ENCODE measurements at places on chromosomes 16 and 17.
A peak's percentile ranks its signal among the peaks of the same experiment; 100 is the strongest.

DNA sequence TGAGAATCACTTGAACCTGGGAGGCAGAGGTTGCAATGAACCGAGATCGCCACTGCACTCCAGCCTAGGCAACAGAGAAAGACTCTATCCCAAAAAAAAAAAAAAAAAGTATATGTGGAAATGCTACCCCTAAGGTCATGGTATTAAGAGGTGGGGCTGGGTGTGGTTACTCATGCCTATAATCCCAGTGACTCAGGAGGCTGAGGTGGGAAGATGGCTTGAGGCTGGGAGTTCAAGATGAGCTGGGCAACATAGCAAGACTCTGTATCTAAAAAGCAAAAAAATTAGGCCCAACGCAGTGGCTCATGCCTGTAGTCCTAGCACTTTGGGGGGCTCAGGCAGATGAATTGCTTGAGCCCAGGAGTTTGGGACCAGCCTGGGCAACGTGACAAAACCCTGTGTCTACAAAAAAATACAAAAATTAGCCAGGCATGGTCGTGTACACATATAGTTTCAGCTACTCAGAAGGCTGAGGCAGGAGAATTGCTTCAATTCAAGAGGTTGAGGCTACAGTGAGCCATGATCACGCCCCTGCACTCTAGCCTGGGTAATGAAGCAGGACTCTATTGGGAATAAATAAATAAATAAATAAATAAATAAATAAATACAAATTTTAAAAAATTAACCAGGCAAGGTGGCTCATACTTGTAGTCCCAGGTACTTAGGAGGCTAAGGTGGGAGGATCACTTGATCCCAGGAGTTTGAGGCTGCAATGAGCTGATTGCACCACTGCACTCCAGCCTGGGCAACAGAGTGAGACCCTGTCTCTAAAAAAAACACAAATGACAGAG, 32.3 kb upstream of the NUFIP2 start:
- DNase-seq = no peak

DNA sequence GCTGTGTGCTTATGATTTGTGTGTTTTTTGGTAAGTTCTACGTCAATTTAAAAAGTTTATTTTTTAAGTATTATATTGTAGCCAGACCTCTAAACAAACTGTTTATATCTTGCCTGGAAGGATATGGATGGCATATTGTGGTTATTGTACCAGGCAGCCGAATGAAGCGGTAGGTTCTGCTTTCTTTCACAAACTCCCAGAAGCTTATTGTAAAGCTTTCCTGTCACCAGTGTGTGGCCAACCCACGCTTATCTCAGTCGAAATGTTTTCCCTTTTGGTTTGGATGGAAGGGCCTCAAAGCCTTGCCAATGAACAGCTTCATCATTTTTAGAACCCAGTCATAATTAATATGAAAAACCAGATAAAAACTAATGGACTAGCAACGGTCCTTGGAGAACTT, 53.1 kb downstream of the CYB5B start:
- DNase-seq = peak; percentile 46

GRCh38 chr17:31678431-31678830, 180.6 kb downstream of the COPRS start:
- peak; percentile 27 for DNase-seq

DNA sequence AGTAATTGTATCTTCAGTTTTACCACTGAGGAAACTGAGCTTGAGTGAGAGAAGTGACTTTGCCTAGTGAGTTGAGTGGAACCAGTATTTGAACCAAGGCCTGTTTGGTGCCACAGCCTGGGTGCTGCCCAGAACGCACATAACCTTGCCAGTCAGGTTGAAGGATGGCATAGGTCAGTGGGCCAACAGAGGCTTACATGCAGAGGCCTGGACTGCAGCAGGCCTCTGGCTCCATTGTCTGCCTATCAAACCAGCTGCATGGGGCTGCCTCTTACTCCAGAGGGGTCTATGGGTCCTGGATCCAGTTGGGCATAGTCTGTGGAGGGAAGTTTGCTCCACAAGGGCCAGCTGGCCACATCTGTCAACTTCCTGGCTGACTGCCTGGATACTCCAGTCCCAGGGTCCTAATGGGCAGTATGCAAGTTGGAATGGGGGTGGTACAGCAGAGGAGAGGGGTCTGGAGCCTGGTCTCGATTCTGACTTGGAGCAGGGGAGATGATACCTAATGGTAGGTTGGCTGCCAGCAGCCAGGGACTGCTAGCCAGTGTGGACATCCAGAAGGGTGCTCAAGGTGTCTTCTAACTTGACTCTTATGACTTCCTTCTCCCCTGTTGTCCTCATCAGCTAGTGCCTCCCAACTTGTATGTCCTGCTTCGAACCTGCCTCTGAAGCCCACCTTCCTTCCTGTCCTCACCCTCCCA, 11.1 kb upstream of the RNF112 start:
- DNase-seq = no peak

- DNase-seq = no peak
These were observed 18.6 kb downstream of the GAN start for GRCh38 chr16:81333356-81333755.

DNA sequence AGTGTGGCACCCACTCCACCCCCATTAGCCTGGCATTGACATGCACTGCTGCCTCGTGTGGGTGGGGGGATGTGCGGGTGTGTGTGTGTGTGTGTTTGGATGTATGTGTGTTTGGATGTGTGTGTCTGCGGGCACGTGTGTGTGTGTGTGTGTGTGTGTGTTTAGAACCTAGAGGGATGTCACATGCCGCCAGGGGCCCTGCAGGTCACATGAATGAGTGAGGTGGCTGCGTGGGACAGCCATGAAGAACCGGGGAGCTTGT, 9.0 kb downstream of the KATNB1 start:
- DNase-seq = no peak

DNA sequence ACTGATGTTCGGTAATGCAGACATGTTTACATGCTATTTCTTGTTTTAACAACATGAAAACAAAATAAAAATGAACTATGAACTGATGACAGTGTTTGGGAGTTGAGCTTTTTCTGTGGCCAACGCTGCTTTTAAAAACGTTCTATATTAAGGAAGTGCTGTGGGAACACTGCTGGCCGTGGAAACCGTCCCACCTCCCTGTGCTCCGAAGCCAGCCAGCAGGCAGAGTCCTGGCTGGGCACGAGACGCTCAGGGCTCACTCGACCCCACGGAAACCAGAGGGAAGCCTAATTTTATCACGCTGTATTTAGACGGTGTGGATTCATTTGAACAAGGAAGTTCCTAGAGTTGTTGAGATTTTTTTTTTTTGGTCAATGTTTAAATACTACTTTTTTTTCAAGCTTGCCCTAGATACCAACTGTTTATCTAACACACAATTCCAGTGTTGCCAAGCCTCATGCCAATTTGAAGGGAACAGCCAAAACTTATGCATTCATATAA, 25.8 kb downstream of the ADCY9 start:
- no peak for DNase-seq

GRCh38 chr17:7842380-7843256, 8.6 kb downstream of the KDM6B start:
- DNase-seq = peak; percentile 97

DNA sequence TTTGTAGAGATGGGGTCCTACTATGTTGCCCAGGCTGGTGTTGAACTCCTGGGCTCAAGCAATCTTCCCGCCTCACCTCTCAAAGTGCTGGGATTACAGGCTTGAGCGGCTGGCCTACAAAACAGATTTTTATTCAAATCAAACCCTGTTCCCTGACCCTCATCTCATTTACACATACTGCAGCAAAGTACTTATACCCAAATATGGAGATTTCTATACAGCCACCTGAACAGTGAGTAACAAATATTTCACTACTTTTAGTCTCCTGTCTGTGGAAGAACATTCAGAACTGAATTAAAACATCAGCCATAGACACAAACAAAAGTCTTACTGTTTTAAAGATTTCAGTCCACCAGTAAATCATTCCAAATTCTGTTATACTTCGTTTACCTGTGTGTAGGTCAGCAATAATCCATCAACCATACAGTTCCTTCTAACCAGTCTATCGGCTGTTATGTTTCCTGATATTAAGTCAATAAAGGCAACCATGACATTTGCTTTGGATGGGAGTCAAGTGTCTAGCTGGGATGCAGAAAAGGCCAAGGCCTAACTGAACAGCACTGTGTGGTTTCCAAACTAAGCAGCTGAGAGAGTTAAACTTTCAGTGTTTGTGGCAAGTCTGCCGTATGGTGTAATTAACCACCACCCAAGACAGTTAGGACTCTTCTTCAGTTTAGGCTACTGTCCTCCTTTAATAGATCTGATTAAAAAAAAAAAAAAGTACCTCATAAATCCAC, 22.3 kb downstream of the ERN1 start:
- DNase-seq = no peak

- no peak for DNase-seq
These were observed 2.8 kb downstream of the CAPN15 start for GRCh38 chr16:530111-530817.

DNA sequence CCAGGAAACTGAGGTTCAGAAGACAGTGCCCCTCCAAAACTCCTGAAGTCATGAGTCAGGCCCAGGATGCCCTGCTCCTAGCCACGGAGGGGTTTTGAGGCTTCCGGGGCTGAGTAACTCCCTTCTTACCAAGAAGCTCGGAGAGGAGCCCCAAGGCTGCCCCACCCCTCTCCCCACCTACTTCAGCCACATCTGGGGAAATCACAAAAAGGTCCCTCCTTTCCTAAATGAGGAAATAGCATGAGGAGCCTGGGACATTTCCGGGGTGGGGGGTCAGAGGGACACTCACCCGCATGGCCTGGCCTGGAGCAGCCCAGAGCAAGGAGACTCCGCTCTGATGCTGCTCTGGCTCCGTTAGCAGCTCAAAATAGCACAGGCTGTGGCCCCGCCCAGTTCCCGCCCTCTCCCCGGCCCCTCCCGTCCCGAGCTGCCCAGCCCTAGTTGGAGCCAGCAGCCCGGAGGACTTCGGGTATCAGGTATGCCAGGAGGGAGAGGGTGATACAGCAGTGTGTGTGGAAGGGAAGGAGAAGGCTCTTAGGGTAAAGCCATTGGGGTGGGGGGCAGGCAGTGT, 40.1 kb downstream of the MYO18A start:
- peak; percentile 61 for DNase-seq

DNA sequence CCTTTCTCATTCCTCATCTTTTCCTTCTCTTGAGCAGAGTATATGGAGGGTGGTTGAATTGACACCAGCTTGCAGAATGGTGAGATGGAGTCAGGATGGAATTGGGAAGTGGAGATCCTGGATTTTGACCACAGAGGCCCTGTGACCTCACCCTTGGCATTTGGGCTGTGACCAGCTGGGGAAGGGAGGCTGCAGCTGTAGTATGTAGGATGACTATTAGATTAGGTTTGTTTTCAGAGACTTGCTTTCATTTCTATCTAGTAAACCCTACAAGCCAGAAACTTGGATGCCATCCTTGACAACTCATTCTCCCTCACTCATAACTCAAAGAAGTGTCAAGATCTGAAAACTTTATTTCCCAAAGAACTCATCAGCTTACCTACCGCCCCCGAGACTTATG, 5.9 kb downstream of the GNGT2 start:
- DNase-seq = no peak

- DNase-seq = no peak
These were observed 210.2 kb downstream of the PARN start for GRCh38 chr16:14419817-14420216.

DNA sequence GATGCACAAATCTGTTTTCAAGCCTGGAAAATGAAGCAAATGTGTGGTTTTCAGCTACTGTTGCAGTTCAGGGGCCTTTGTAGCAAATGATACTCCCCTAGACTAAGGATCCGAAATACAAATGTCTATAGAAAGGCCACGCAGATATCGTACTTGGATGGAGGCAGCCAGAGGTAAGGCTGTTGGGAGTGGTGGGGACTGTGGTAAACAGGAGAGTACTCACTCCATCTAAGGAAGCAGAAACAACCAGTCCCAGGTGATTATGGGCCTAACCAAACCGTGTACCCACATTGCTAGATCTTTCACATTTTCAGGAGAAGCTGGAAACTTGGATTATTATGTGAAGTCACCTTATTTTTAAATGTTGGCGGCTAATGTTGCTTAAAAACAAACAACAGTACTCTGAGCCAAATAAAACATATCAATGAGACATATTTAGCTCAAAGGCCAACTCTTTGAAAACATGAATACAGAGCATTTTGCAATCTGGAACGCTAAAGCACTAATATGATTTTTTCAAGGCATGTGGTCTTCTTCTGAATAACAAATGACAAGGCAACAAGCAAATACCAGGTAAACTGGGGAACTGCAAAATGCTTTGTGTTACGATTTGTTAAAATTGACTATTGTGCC, 110.1 kb downstream of the YPEL2 start:
- no peak for DNase-seq

GRCh38 chr16:78639775-78640174, 540.3 kb downstream of the WWOX start:
- DNase-seq = no peak

- no peak for DNase-seq
These were observed 6.2 kb downstream of the CCR7 start for GRCh38 chr17:40558890-40559563.

GRCh38 chr16:9007177-9007794, 43.6 kb upstream of the USP7 start:
- DNase-seq = no peak

DNA sequence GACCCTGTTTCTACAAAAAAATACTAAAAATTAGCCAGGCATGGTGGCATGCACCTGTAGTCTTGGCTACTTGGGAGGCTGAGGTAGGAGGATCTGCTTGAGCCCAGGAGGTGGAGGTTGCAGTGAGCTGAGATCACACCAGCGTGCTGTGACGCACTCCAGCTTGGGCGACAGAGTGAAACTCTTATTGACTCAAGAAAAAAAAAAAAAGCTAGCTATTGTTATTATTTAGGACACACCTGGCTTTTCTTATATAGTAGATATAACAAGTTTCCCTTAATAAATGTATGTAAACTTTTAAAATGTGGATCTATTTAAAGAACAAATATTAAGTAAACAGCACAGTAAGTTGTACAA, 1.8 kb downstream of the RABEP2 start:
- DNase-seq = no peak

DNA sequence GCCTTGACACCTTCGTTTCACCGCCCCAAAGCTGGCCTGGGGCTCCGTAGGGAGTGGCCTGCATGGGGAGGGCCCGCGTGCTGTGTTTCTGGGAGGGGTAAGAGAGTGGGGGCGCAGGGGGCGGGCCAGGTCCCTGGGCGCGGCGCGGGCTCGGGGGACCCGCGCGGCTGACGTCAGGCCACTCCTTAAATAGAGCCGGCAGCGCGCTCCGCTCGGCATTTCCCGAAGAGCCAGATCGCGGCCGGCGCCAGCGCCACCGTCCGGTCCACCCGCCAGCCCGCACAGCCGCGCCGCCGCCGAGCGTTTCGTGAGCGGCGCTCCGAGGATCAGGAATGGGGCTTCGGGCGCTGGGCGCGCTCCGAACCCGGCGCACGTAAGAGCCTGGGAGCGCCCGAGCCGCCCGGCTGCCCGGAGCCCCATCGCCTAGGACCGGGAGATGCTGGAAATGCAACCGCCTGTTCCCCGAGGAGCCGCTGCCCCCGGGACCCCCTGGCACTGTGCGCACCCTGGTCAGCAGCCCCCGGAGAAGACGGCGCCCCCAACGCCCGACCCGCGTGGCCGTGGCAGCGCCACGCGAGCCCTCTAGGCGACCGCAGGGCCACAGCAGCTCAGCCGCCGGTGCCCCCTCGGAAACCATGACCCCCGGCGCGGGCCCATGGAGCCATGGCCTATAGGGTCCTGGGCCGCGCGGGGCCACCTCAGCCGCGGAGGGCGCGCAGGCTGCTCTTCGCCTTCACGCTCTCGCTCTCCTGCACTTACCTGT, at the start of gene HS3ST2:
Gene HS3ST2, plus strand, starts transcription at position 215 of the 763 bp plus-strand sequence. Its CDS starts 449 bp downstream, at position 664.
- DNase-seq = peak; percentile 8

Data from iris pigment epithelial cell (primary cell).